ENCODE measurements at places on chromosomes 3 and 15.

DNA sequence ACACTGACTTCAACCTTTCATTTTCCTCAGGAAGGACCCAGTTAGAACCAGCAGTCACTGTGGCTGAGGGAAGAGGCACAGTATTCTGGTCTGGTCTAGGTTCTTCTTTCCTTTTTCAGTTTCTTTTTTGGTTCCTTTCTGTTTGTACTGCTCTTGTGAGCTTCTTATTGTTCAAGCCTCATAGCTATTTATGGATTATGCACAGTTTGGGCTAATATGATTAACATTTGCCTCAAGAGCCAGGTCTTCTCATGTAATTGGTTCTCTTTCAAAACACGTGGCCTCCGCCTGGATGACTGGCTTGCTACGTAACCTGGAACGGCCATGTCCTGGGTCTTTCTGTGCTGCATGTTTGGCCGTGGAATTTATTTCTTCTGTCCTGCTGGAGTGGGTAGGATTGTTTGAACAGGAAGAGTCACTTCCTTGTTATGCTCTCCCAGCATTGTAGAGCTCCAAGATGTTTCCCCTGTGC is 43.3 kb downstream of the RBMS3 start:
- peak; percentile 29 for DNase-seq

- no peak for DNase-seq
Measured at GRCh38 chr3:194572944-194573491, 60.2 kb downstream of the TMEM44 start.

GRCh38 chr15:34154725-34155204 is 52.9 kb downstream of the PGBD4 start:
- DNase-seq, result peak; percentile 69

- no peak for DNase-seq
Measured at GRCh38 chr15:75887178-75887577, 16.5 kb upstream of the FBXO22 start.

GRCh38 chr3:126509597-126510307 is 7.8 kb downstream of the UROC1 start:
- no peak for DNase-seq

GRCh38 chr3:193764959-193765358 is 172.0 kb downstream of the OPA1 start:
- DNase-seq, result no peak

DNA sequence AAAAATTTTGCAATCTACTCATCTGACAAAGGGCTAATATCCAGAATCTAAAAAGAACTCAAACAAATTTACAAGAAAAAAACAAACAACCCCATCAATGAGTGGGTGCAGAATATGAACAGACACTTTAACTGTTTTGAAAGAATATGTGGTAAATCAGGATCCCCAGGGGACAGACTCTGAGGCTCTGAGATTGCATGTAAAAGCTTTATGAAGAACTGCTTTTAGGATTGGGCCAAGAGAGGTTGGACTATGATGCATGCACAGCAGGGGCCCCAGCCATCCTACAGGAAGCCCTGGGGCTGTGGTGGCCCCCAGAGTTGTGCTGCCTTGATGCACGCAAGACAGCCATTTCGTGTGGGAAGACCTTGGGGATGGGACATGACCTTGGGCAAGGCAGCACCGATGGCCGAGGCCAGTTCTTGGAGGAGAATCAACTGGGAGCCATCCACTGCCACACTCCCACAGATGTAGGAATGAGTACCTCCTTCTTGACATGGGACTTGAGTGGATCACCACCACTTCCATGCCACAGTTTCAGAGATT is 298.1 kb upstream of the THBS1 start:
- no peak for DNase-seq

GRCh38 chr3:186044968-186045367 is 63.9 kb downstream of the ETV5 start:
- DNase-seq, result no peak

DNA sequence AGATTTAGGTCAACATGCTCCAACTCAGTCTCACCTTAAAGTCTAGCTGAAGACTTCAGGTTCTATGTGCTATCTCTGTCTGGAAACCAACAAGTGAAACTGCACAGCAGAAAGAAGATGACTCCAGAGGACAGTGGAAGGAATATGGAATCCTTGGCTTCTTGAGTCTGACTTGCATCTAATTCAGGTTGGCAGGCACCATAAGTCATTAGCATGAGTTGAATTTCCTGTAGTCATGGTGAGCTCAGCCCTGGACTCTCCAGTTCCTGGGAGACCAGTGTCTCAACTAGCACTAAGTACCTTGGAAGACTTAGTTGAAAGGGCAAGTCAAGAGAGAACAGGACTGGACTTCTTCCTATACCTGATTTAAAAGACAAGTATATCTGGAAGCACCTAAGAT is 129.7 kb downstream of the DTWD1 start:
- DNase-seq, result no peak

GRCh38 chr15:58459045-58459444 is 27.3 kb downstream of the LIPC start:
- DNase-seq, result no peak

All from LoVo (cell line).